ENCODE measurements at places on chromosomes 12 and 14.

DNA sequence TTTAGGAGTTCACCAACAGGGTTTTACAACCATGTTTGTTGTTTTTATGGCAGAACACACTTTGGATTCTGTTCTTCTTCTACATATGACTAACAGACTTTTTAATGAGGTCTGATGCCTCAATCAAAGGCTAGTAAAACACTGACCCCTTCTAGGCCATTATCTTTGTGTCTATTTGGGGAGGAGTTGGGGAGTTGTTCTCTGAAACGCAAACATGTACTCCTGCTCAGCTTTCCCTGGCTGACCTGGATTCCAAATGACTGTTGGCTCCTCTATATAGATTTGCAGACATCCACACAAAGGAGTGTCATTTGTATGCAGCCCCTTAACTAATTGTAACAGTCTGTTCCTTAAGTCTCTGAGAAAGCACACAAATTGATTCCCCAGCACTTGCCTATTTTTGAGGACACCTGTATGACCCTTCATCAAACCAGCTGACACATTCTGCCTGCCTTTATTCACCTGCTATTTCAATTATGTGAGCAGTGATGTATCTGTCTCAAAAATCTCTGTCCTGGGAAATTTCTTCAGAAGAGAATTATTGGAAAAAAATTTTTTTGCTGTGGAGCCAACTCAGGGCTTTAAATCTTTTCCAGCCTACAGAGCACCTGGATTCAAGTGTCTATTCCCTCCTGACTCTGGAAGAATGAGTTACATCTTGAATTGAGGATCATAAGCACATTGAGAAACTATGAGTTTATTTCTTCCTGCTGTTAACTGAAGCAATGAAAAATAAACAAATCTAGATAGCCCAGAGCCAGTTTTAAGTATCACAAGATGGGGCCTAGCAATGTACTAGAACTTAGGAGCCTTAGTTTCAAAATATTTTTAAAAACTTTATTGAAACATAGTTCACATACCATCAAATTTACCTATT, 417.2 kb downstream of the RAD51B start:
- DNase-seq = no peak

DNA sequence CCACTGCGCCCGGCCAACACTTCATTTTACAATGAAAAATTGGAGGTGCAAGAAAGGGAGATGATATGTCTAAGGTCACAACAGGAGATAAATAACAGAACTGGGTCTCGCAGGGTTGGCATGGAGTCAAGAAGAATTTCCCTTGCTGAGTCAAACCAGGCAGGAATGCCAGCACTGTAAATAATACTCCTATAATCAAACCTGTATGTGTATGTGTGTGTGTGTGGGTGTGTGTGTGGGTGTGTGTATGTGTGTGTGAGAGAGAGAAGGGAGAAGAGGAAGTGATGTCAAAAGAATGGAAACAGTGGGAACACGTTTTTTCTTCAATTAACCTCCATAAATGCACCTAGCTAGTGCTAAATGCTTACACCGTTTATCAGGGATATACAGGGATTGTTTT, 70.4 kb downstream of the TMEM116 start:
- DNase-seq = peak; percentile 10

DNA sequence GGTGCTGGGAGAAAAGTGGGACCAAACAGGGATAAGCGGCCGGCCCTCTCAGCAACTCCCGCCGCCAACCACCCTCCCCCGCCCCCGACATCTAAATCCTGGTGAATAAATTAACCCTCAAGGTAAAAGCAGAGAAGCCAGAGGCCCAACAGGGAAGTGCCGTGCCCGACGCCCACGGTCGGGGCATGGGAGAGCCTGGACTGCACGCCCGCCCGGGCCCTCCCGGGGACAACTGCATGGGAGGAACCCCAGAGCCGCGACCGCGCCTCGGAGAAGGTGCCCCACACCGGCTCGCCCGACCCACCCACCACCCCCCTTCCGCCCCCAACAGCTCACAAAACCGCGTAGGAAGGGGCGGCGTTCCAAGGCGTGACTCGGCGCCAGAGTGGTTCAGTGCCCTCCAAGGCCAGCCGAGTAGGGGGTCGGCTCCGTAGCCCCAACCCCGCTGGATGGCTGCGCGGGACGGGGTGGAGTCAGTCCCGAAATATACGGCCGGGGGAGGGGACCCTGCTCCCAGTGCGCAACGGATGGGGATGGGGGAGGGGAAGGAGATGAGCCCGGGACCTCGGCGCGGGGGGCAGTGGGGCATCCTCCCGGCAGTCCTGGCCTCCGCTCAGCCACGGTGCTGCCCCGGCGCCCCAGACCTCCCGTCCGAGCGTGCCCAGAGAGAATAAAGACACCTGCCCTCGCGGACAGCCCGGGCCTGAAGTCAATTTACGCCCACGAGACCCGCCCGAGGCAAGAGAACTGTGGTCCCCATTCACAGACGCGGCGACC, 732 bp downstream of the SLC25A29 start:
- DNase-seq = no peak

DNA sequence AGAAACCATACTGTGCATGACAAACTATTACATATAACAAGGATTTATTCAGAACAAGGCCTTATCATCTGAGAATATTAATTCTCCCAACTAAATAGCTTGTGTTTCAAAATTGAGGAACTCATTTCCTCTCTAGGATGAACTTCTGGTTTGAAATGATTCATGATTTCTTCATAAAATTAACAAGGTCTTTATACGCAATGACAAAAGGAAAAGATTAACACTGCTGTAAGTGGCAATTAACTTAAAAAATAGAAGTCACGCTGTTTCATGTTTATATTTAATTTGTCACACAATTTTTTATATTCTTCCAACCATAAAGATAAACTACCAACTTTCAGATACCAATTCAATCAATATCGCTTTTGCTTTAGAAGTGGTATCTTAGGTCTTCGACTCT, 80.8 kb downstream of the GRIP1 start:
- no peak for DNase-seq

GRCh38 chr14:65062096-65063075, 39.9 kb downstream of the MAX start:
- no peak for DNase-seq

GRCh38 chr12:51980809-51981127, 26.0 kb upstream of the TAMALIN start:
- DNase-seq = no peak

GRCh38 chr12:58889557-58889956, 30.7 kb downstream of the LRIG3 start:
- DNase-seq = no peak

- no peak for DNase-seq
Measured at GRCh38 chr12:56989861-56990610, 16.3 kb downstream of the ZBTB39 start.

GRCh38 chr12:3132636-3133404, 55.6 kb downstream of the TSPAN9 start:
- DNase-seq = no peak

DNA sequence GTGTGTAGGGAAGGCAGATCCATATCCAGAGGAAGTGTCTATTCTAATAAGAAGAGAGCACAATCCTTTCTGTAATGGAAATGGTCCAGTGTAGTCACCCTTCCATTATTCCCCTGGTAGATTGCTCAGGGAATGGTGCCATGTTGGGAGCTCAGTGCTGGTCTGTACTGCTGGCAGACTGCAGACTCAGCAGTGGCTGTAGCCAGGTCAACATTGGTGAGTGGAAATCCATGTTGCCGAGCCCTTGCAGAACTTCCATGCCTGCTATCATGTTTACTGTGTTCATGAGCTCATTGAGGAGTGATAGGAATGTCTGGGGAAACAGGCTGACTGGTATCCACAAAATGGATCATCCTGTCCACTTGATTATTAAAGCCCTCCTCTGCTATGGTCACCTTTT, 128.7 kb downstream of the MIPOL1 start:
- DNase-seq = no peak

DNA sequence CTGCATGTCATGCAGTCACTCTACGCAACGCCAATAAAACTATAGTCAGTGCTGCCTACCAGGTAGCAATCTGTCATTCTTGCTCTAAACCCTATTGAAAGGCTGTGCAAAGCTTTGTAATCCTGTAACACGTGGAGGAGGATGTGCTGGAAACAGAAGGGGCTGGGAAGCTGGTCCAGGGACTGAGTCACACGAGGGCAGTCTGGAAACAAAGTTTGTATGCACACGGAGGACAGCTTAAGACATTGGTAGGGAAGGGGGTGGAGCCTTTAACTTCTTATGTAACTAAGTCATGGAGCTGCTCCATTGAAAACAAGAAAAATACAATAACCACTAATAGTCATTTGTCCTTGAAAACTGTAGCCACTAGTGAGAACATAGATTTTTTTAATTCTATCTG, 128.0 kb downstream of the BCAT1 start:
- DNase-seq = no peak

GRCh38 chr12:110857528-110857927, 10.7 kb downstream of the CCDC63 start:
- no peak for DNase-seq

DNA sequence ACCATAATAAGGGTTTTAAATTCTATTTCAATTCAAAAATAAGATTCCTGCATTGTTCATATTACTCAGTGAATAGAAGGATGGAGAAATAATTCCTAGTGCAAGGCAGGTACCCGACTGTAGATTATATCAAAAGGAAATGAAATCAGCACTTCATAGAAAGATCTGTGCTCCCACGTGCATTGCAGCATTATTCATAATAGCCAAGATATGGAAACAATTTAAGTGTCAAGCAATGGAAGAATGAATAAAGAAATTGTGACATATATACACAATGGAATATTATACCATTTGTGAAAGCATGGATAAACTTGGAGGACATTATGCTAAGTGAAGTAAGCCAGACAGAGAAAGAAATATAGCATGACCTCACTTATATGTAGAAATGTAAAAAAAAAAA, 53.8 kb downstream of the SLC6A15 start:
- no peak for DNase-seq

- DNase-seq = no peak
Measured at GRCh38 chr14:24706351-24706750, 72.4 kb upstream of the GZMB start.

GRCh38 chr12:6383572-6384498, at the start of gene LTBR:
TSS of gene LTBR (plus strand) at chr12:6384162. CDS start at chr12:6384359, 197 bp downstream.
- DNase-seq = peak; percentile 88

GRCh38 chr14:77026930-77027537, 1.5 kb downstream of the IRF2BPL start:
- no peak for DNase-seq

- no peak for DNase-seq
Measured at GRCh38 chr12:100453951-100454350, 19.7 kb upstream of the NR1H4 start.

- no peak for DNase-seq
Measured at GRCh38 chr12:26723379-26724308, 109.3 kb downstream of the ITPR2 start.

DNA sequence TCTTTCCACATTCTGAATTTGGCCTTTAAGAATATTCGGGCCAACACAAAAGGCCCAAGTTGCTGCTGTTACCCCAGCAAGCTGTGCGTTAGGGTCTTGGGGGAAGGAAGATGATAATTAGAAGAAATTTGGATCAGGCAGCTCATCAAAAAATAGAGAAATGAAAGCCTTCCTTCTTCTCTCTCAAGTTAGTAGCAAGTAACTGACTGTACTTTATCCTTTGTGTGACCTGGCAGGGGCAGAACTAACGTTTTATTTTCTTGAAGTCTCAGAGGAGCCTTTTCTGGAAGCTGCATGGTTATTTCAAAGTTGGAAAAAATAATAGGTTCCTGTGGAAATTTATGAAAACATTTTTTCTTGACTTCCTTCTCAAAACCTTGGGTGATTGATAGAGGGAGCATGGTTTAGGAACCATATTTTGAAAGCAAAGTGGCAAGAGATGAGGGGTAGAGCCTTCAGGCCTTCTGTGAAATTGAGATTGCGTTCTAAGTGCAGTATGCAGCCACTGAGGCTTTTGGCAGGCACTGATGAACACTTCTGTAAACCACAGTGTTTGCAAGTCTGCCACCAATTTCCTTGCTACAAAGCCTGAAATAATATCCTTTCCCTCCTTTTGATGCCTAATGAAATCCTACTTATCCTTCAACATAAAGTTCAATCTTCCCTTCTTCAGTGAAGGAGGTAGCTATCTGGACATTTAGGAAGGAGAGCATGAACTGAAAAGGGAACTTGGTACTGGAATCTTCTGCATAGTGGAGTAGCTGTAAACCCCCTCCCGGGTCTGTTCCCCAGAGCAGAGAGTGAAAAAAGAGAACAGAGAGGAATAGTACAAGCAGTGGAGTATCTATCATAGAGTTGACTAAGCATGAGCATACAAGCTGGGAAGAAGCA, 123.2 kb downstream of the FGD4 start:
- no peak for DNase-seq

GRCh38 chr14:30796707-30797106, 77.7 kb upstream of the COCH start:
- DNase-seq = no peak

DNA sequence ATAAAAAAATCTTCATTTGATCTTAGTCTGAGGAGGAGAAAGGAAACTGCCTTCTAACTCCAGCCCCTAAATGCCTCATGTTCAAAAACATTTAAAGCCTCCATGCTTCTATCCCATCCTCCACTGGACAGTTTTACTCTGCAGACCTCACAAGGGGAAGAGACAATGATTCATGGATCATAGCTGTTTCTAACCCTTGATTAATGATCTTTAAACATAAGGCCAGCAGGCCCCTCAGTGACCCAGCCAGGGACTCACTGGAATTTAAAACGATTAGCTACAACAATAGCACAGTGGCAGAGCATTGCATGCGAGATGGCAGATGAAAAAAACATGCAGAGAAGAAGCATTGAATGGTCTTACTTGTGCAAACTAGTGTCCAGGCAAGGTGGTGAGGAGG, 6.0 kb downstream of the DCTN2 start:
- DNase-seq = no peak

GRCh38 chr14:98959410-98959809, 312.6 kb downstream of the BCL11B start:
- no peak for DNase-seq

- no peak for DNase-seq
Measured at GRCh38 chr14:95444132-95445129, 72.0 kb downstream of the SYNE3 start.

All from renal pelvis (tissue), 12 donors.